ENCODE measurements at places on chromosomes 5 and 9.

DNA sequence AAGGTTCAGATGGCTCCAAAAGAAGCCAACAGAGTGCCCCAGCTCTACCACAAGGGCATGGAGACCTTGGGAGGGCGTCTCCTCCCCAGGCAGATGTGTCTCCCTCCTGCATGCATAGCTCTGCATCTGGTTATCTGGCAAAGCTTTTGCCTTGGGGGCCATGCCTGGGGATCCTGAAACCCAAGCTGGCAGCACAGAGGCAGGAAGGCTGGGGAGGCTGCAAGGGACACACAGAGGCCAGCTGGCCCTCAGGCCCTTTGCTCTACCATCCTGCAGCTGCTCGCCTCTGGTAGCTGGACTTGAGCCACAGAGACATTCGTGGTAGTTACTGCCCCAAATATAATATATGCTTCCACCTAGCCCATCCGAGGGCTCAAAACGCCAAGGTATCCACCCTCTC lies 3.9 kb downstream of the SEPTIN8 start:
- no peak for DNase-seq

DNA sequence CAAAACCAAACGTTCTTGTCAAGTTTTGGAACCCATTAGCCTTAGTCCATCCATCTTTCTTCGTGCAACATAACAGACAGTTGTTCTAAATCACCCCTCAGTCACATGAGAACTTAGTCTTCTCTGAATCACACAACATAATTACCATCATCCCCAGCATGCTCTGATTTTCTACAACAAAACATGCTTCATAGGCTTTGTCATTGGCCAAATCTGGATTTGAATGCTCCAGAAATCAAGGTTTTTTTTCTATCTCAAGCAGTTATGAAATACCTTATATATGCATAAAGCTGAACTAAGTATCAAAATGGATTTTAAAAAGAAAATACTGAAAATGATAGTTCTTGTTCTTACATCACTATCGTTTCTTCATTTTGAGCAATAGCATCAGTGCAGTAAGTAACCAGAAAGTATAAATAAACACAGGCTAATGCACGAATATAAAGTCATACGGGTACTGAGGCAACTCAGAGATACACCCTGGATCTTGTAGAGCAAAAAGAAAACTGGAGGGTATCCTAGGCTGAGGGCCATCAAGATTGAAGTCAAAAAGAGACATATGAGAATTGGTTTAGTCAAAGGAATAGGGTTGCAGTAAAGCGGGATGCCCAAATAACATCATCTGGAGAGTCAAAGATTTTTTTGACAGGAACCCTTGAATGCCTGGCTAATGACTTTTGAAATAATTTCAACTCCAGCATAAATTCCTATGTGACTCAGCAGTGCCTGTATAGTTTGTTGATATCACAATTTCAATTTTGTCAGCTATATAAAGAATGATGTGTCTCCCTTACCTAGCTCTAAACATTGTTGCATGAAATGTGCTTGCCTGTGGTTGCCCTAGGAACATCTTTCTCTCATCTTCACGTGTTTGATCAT lies 164.7 kb downstream of the ADAMTSL1 start:
- DNase-seq = no peak

- DNase-seq = no peak
Observed at GRCh38 chr5:38134810-38135209, 123.5 kb upstream of the EGFLAM start.

- DNase-seq = no peak
Observed at GRCh38 chr5:1794901-1795290, 4.7 kb downstream of the MRPL36 start.

- no peak for DNase-seq
Observed at GRCh38 chr5:117788596-117788995, 1199.8 kb downstream of the DTWD2 start.

- DNase-seq = no peak
Observed at GRCh38 chr9:214648-215493, at the start of gene DOCK8. TSS of gene DOCK8 (plus strand) at chr9:214865. CDS start at chr9:214977, 112 bp downstream.

DNA sequence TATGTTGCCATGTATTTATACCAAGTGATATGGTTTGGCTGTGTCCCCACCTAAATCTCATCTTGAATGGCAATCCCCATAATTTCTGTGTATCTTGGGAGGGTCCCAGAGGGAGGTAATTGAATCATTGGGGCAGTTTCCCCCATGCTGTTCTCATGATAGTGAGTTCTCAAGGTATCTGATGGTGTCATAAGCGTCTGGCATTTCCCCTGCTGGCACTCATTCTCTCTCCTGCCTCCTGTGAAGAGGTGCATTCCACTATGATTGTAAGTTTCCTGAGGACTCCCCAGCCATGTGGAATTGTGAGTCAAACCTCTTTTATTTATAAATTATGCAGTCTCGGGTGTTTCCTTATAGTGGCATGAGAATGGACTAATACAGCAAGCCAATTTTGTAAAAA lies 140.8 kb upstream of the ADAMTSL1 start:
- no peak for DNase-seq

DNA sequence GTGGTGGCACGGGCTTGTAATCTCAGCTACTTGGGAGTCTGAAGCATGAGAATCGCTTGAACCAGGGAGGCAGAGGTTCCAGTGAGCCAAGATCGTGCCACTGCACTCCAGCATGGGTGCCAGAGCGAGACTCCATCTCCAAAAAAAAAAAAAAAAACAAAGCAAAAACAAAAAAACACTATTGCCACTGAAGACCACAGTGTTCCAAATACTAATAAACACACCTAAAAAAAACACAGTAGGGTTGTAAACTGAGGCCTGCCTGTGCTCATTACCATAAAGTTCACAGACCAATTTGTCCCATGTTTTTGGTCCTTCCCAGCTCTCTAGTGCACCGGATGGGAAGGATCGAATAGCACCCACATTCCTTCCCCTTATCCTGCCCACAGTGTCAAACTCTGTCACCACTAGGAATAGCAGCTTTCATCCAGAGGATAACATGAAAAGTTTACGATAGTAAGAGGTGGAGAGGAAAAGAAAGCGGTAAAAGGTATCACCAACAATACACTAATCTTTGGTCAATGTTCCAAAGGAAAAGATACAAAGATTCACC lies 49.2 kb downstream of the MYO10 start:
- no peak for DNase-seq

GRCh38 chr5:146717951-146718350 lies 160.6 kb downstream of the PPP2R2B start:
- DNase-seq = no peak

- DNase-seq = no peak
Observed at GRCh38 chr9:120830151-120830550, 12.6 kb downstream of the PSMD5 start.

DNA sequence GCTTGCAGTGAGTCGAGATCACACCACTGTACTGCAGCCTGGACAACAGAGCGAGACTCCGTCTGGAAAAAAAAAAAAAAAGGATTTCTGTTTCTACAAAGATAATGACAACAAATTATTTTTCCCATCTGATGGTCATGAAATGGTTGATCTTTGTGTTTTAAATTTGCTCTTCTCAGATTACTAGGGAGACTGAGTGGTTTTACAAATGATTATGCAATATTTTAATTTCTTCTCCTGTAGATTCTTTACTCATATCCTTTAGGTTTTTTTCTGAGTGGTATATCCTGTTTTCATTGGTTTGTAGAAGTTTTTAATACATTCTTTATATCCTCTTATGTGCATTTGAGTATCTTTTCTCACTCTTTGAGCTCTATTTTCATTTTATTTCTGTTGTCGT lies 20.6 kb upstream of the AUH start:
- DNase-seq = no peak

DNA sequence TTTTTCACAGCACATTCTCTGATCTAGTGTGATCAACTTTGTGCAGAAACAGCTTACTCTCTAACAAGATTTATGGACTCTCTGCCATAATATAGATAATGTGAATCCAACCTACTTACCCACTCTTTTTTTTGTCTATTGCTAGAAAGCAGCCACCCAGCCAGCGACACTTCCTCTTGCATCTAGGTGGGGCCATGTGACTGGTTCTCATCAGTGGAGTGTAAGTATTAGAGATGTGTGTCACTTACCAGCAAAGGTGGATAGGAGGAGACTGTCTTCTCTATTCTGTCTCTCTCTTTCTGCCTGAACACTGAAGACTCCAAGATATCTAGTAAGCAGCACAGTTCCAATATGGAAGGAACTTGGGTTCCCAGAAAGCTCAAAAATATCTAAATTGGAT lies 174.8 kb downstream of the MCTP1 start:
- DNase-seq = no peak

GRCh38 chr9:92424340-92424739 lies at the start of gene OMD:
TSS of gene OMD (minus strand) at chr9:92424471. CDS start at chr9:92417558, 6,913 bp downstream.
- no peak for DNase-seq

DNA sequence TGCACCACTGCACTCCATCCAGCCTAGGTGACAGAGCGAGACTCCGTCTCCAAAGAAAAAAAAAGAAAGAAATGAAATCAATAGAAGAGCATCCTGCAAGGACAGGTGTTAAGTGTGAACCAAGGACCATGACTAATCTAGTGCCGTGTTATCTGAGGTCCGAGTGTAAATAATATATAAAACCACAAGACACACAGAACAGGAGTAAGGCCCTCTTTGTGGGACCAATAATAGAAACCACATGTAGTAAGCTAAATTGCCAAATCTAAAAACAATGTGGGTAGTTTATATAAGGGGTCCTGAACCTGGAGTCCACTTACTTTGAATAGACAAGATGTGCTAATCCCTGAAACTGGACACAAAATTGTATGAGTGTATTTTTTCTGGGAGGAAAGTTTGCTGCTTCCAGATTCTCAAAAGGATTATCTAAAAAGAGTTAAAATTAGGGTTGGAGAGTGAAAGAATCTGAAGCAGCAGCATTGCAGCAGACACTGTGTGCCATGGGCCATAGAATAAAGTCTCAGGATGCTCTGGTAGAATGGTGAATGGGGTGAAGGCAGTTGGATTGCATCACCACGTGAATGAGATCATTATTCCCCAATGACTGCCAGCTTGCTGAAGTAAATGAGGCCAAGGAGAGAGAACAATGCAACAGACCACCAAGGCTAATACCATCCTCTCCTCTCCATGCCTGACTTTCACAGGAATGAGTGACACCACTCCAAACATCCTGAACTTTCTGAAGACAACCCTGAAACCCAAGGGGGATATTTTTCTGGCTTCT lies 222.7 kb downstream of the DCP2 start:
- DNase-seq = no peak

DNA sequence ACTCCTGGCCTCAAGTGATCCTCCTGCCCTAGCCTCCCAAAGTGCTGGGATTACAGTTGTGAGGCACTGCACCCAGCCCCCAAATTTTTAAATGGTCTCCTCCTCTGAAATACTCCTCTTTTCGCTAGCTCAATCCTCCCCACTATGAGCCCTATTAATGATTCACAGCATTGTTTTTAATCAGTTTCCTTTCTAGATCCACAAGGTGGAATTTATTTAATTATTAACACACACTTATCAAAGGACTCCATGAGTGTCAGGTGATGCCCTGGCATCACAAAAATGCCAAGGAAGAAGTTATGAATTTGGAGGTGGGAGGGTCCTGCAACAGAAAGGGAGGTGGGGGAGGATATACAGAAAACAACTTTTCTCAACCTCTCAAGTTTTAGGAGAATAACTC lies 806.5 kb downstream of the PRELID2 start:
- no peak for DNase-seq

GRCh38 chr9:20479419-20480155 lies 142.7 kb downstream of the MLLT3 start:
- no peak for DNase-seq

DNA sequence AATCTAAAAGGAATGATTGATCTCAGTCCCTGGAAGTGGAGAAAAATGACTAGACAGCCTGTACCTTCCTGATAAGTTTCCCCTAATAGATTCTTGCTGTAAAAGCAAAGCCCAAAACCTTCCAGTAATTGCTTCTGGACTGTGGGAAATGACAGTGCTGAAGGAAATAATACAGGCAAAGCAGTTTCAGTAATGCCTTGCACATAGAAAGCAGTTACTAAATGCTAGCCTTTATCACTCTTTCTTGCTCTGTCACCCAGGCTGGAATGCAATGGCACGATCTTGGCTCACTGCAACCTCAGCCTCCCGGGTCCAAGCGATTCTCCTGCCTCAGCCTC lies 50.3 kb downstream of the MAP1B start:
- no peak for DNase-seq

DNA sequence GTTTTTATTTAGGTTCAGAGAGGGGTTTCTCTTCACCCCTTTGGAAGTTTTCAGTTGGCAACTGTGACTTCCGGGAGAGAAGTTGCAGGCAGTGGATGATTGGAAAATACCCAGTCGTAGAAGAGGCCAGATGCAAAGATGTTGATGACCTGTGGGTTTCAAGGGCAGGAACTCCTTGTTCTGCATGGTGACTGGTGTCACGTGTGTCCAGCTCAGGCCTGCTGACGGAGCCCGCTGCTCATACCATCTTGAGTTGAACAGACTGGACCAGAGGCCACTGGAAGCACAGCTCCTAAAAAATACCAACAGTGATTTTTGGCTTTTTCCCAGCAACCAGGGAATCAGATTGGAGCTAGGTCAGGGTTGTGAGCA lies 243.9 kb upstream of the KLF4 start:
- DNase-seq = no peak

GRCh38 chr5:131378721-131379541 lies 115.1 kb downstream of the CDC42SE2 start:
- DNase-seq = no peak

- DNase-seq = no peak
Observed at GRCh38 chr5:16596581-16596940, 20.2 kb downstream of the RETREG1 start.

DNA sequence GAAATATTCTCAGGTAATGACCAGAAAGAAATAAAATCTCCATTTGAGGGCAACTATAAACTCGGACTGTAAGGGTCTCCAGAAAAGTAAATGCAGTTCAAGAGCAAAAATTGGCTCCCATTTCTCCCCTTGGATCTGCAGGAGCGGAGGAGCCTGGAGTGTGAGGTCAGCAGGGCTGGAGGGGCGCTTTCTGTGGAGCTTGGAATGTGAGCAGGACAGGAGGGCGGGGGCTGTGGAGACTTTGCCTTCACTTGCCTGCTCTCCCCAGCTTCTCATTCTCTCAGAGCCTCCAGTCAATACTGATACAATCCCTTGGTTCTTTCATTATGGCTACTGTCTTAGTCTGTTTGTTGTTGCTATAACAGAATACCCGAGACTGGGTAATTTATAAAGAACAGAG lies 162.8 kb upstream of the ANKH start:
- DNase-seq = no peak

GRCh38 chr9:123928533-123929176 lies 1.3 kb downstream of the DENND1A start:
- DNase-seq = no peak

DNA sequence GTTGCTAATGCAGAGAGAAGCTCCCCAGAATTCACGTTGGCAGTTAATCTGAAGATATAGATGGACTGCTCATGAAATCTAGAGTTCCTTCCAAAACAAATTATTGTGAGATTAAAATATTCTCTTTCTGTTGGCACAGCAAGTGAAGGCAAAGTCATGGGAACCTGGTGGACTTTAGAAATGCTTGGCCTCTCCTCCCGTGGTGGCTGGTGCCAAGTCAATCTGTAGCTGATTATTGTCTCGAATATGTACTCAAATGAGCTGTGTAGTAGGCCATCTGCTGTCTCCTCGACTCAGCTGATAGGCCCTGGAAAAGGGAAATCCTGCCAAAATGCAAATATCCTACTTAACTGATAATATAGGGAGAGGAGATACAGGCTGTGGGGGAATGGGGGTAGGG lies 69.3 kb downstream of the DAPK1 start:
- DNase-seq = no peak

All from cortex of kidney (tissue), 1 donor.